NCI-H460 (cell line): ENCODE measurements at places on chromosomes 6 and 20.

- no peak for DNase-seq
Measured at GRCh38 chr6:155031091-155031490, 36.0 kb downstream of the TIAM2 start.

DNA sequence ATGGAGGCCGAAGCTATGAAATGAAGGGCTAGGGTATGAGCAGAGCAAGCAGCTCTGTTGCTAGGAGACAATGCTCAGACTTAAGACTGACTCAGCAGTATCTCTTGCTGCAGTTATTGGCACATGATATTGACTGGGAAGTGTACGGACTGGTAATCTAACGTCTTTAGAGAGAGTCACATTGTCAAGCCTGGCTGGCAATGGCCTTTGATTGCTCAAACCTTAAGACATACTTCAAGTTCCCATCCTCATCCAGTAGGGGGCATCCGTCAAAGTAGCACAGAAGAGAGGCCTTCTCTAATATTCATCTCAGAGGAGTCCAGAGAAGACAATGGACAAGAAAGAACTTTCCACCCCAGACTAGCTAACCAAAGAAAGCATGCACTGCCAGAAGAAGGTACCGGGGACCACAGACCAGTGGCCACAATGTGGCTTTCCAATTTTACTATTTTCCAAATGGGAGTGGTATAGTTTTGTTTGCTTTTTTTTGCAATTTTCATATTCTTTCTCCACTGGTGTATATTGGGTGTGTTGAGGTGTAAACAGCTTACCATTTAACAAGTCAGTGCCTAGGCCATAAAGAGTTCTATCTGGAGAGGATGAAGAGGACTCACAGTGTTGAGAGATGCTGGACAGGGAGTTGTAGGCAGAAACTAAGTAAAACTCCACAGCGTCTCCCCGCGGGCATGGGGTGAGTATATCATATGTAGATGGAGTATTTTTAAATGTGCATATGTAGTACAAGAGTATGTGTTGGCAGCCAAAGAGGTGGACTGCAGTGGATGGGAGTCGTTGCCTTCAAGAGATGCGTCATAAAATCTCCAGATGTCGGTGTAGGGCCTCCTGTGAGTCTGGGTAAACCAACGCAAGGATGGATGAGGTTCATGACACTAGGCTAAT is 36.7 kb downstream of the LRFN2 start:
- peak; percentile 1 for DNase-seq

- no peak for DNase-seq
Measured at GRCh38 chr20:43949741-43950618, 35.3 kb downstream of the TOX2 start.

DNA sequence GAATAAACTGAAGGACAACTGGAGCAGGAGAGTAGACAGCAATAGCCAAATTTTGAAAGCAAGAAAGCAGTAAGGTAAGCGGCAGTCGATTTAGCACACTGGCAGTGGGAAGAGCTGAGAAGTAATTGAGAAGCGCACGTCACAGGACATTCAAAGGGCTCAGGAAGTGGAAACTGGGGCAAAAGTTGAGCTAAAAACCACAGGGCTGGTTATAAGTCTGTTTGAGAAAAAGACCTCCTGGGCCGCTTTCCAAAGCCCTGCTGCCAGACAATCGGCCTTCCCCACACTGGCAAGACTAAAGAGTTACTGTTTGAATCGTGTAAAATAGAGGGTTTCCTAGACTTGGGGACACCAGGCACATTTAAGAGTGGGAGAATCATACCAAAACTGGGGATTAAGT is 161.4 kb downstream of the DNAH8 start:
- DNase-seq, result no peak

- no peak for DNase-seq
Measured at GRCh38 chr6:23137611-23138010, 568.2 kb downstream of the HDGFL1 start.

- no peak for DNase-seq
Measured at GRCh38 chr6:151263967-151264366, 24.2 kb downstream of the AKAP12 start.

DNA sequence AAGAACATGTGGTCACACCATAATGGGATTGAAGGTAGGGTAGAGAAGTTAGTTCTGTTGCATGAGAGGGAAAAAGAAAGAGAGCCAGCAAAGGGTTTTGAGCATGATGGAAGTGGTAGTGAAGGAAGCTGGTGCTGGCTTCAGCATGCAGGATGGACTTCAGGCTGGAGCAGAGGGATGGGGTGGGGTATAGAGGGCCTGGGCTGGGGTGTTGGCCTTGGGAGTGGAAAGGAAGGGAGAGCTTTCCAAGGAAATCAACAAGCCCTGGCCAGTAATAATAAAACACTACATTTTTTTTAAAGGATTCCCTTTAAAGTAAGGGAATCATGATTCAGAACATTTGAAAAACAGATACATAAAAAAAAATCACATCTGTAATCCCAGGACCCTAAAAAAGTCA is 61.2 kb downstream of the LAMA4 start:
- no peak for DNase-seq
